ENCODE measurements at places on chromosomes 1 and 21.
A peak's percentile ranks its signal among the peaks of the same experiment; 100 is the strongest.

DNA sequence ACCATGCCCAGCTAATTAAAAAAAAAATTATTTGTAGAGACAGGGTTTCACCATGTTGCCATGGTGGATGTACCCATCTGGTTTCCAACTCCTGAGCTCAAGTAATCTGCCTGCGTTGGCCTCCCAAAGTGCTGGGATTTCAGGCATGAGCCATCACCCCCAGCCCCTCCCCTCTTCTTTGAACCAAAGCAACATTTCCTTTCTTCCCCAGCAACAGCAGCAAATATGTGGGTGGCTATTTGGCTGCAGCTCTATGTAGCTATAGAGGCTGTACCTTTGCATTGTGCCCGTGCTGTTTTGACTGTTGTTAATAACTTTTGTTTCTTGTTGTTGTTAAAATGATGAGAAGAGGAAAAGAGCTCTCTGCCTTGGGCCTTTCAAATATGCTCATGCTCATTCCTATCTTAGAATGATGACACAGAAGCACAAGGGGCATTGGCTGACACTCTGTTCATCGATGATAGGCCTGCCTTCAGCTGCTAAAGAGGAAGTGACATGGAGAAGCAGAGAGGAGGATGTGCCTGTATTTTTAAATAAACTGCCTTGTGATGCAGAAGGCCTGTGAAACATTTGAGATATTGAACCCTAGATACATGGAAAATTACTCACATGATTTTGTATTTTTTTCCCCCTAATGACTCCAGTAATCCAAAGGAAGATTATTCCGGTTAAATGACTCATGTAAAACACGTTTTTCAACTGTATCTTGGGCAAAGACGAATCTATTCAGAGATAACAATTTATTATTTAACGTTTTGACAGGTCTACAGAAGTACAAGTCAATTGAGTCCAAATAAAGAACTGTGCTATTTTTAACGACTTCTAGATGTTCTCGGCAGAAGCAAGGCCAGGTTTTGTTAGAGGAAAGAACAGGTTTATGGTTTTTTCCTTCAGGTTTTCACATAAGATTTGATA, 20.5 kb upstream of the XPR1 start:
- DNase-seq = no peak

GRCh38 chr1:1219341-1219740, 5.4 kb upstream of the TNFRSF4 start:
- no peak for DNase-seq

DNA sequence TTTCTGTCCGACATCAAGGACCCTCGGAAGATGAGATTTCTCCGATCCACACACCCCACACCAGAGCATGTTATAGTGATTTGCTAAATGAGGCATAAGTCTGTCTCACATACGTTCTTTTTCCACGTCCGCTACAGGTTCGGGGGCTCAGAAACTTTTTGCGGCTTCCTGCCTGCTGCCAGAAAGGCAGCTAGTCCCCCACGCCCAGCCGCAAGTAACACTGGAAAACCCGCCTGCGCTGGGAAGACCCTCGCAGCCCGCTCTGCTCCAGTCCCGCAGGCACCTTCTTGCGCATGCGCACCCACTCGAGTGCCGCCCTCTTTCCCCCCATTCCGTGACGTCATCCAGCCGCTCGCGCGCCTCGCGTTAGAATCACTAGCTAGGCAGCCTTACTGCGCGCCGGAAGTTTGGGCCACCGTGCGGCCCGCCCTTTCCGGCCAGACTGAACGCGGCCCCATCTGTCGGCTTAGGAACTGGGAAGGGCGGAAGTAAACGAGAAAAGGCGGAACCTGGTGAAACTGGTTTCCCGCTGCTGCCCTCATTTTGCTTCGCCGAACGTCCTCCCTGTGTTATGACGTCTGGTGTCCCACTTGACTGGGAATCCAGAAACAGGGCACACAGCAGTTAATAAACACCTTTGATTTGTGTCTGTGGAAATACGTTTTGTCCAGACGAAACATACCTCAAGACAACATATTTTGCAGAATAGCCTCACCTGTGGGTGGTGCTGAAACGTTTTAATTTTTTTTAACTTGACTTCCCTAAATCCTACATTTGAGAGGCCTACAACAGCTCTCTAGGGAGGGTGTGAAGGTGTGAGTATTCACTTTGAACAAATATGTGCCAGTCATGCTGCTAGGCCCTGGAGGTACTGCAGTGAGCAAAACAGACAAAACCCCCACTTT, at the start of gene C1orf74:
C1orf74 (minus strand) TSS at position 295 of the 905 bp plus-strand sequence. CDS start 925 bp downstream, outside the sequence.
- peak; percentile 99 for DNase-seq

DNA sequence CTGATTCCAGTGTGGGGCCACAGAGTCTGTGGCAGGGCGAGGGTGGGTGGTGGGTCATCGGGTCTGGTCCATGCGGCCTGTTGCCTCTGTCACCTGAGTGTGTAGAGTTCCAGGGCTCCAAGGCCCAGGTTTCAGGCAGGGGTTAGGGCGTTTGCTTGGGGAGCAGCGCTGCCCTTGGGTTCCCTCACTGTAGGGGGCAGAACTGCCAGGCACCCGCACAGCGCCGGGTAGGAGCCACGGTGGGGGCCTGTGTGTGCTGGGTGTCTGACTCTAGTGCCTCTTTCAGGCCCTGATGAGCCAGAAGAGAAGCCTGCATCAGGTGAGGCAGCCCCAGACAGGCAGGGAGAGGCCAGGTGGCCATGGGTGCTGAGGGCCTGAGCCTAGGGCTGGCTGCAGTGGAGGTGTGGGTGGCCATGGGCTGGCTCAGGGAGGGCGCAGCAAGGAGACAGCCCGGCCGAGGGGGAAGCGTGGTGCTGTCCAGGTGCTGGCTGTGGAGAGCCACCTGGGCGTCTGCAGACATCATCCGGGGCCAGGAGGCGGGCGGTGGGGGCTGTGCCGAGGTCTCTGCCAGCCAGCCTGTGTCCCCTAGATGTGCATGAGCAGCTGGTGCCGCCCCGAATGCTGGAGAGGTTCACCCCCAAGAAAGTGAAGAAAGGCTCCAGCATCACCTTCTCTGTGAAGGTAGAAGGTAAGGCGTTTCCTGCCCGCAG, 72.3 kb downstream of the TRIM11 start:
- no peak for DNase-seq

GRCh38 chr1:224289396-224289795, 40.6 kb downstream of the NVL start:
- DNase-seq = no peak

Measured in ELF-1 (cell line).